ENCODE measurements at places on chromosomes 4 and X.

- no peak for DNase-seq
Measured at GRCh38 chr4:40954088-40954668, 204.4 kb downstream of the NSUN7 start.

- no peak for DNase-seq
Measured at GRCh38 chr4:120869613-120870278, 52.8 kb downstream of the PRDM5 start.

DNA sequence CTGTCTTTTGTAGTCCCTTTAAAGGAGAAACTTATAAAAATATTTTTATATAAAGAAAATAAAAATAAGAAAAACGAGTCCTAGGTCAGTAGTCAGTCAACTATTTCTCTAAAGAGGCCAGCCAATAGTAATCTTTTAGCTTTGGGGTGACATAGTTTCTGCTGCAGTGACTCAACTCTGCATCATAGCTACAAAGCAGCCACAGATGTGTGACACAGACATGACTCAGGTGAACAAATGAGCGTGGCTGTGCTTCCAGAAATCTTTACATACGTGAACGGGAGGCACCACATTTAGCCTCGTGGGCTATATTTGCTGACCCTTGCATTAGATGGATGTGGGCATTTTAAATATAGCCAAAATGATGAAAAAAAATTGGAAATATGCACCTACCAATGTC lies 1862.5 kb upstream of the TENM3 start:
- no peak for DNase-seq

DNA sequence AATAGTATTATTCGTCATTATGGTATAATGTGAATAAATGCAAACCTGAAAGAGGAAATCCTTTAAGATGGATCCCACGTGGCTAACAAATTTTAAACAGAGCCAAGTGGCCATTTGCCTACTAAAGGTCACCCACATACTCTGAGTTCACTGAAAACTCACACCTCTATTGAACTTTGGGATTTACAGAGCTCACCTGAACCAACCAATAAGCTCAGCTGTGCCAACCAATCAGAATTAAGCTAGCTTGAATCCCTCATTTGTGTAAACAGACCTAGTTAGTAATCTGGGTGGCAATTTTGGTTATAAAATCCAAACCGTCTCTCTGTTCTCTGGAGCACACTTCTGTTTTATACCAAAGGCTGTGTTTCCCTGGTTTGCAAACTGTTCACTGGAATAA lies 5.4 kb upstream of the NUDT9 start:
- no peak for DNase-seq

DNA sequence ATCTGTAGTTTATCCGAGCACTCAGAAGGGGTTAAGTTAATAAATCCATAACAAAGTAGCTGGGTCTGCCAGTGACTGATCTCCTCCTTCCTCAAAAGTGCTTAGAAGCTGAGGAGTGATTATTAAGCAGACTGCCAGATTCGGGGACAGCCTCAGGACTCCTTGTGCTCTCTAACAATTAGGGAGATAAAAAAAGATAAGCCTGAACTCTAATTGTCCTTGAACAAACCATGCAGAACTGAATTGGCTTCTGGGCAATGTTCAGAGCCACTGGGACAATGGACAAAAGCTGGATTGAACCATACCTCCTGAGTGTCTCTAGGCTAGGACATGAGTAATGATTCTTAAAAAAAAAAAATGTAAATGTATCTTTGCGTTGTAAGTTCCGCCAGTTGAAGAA lies 22.7 kb upstream of the GRPR start:
- DNase-seq, result no peak

GRCh38 chr4:127888559-127888958 lies 7.9 kb downstream of the PLK4 start:
- DNase-seq, result no peak

GRCh38 chr4:3168029-3168428 lies 80.9 kb upstream of the MSANTD1 start:
- no peak for DNase-seq

GRCh38 chrX:19602866-19603622 lies 87.7 kb upstream of the MAP3K15 start:
- no peak for DNase-seq

DNA sequence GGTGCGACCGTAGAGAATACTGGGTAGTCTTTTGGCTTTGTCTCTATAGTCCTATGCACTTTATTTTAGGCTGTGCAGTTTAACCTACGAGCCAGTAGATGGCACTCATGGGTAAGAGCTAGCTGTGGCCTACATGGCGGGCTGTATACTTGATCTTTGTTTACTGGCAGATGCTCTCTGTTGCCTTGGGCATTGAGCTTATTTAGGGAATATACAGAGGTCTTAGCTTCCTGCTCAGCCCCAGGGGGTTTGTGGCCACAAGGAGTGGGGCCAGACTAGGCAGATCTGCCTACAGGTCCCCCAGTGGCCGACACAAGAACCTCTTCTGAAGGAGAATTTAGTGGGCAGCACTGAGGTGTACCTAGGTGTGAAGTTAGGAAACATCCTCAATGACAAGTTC lies 227.6 kb upstream of the HDX start:
- no peak for DNase-seq

GRCh38 chr4:13836946-13837912 lies 209.7 kb upstream of the BOD1L1 start:
- DNase-seq, result no peak

DNA sequence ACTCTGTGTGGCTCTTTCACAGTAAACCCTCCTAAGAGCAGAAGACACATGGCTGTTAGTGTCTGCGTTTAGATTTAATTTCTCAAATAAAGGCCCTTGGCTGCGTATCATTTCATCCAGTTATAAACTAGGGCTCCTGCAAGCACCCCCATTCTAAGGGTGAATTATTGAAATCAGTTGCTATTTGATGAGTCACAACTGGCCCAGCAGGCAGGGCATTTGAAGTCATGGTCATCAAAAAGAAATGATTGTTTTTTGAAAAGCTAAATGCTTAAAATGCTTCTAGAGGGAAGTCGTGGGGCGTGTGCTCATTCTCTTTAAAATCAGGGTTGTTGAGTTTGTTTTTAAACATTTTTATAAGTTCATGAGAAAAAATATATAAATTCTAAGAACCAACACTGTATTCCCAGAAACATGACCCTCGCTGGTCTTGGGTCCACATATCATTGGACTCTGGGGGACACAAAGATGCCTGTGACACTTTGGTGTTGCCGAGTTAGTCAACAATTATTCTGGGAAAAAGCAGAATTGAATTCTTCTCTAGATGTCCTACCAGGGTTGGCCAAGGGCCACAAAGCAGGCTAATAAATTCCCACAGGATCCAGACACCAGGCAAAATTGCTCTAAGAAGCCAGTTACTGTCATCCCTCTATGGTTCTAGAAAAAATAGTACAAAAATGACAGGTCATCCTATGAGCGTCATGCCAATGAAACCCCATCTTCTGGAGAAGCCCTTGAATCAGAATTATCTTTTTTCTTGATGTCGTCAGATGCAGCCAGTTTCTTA lies 99.5 kb upstream of the MYOZ2 start:
- no peak for DNase-seq

- no peak for DNase-seq
Measured at GRCh38 chr4:182643801-182644682, 273.1 kb downstream of the DCTD start.

DNA sequence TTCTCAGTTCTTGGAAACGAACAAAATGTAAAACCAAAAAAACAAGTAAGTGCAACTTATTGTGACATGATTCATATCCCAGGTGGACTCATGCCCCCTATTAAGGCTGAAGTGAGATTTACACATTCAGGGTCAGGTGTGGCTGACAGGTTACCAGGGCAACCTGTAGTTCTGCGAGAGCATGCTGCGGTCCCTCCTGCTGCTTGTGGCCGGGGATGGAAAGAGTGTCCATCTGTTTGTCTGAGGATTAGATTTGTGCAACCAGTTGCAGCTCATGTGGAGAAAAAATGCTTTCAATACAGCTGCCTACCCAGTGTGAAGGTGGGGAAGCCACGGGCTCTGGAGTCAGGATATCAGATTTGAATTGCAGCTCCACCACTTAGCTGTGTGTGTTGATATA lies 78.8 kb downstream of the FAM184B start:
- DNase-seq, result no peak

GRCh38 chrX:102765217-102765616 lies 44.7 kb downstream of the GPRASP3 start:
- DNase-seq, result no peak

DNA sequence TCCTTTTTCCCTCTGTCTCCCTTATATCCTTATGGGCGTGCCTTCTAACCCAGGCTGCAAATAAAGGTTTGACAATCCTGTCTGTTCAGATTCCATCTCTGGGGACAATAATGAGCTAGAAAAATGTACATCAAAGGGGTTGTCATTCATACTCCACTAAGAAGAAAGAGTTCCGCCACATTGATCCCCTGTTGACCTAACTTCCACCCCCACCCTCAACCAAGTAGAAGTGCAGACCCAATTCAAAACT lies 541 bp upstream of the GABRA3 start:
- DNase-seq, result no peak

- DNase-seq, result no peak
Measured at GRCh38 chrX:119809185-119809666, 17.8 kb upstream of the RPL39 start.

- no peak for DNase-seq
Measured at GRCh38 chrX:112757946-112758345, 78.2 kb upstream of the LHFPL1 start.

DNA sequence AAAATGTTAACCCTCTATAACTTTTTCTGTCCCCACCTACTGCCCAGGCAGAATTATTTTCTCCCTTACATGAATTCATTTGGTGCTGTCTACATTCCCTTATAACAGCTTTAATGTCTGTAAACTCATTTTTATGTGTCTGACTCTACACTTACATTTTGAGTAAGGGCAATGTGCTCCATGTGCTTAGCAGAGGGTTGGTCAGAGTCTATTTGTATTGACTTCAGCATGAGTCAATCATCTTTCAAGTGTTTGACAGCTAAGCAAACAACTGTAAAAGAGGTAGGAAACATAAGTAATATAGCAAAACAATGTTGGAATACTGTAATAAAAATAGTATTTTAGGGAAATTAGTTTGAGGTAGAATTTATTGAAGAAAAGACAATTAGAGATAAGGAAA lies 6.3 kb downstream of the IL15 start:
- no peak for DNase-seq

DNA sequence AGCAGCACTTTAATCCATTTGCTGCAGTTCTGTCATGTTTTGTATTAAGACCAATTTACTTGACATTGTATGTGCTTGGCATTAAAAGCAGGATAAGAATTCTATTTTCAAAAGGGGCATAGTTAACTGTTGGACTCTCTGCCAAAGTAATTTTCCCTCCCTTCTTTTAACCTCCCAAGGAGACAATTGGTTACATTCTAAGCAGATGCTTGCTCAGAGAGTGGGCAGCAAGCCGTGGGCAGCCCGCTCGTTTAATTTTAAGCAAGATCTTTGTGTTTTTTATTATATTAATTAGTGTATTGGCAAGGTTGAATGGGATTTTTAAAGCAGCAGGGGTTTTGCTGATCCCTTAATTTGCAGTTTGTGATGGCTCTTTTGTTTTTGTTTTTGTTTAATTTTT lies 37.1 kb upstream of the KLHL8 start:
- DNase-seq, result no peak

DNA sequence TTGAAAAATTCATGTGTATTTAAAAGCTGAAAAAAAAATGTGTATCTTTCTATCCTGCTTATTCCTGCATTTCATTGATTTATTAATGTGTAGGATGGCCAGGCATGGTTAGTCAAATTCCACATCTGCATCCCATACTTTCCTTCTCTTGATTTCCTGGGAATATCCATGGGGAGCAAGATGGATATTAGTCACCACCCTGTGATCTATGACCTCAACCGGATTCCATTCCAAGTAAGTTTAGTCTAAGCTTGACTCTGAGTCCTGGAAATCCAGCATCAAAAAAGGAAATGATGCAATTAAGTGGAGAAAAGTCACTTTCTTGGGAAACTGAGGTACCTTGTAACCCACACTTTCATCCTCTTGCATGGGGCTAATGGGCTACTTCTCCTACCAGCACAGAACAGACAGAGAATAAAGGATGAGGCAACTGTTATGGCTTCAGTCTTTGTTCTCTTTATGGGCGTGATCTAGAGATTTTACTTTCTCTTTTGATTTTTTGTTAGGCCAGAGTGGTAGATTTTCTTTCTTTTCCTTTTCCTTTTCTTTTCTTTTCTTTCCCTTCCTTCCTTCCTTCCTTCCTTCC lies 17.1 kb upstream of the BEX4 start:
- no peak for DNase-seq
